ENCODE measurements at places on chromosomes 4 and X. TPM values are rescaled to one million over a fixed set of nuclear protein-coding genes. Genes with fewer than 3 reads are reported as not detected.

PCYT1B gene
- not detected for total RNA-seq

FGFBP1 gene
- total RNA-seq, result not detected

CRLF2 gene
- total RNA-seq, result not detected

STPG2 gene
- 0.19 TPM for total RNA-seq

GSX2 gene
- not detected for total RNA-seq

FRG2 gene
- not detected for total RNA-seq

PLP2 gene
- 80.8 TPM for total RNA-seq

AADAT gene
- total RNA-seq, result 5.6 TPM

GUCY1A1 gene
- 0.05 TPM for total RNA-seq

SERPINA7 gene
- total RNA-seq, result not detected

CT47B1 gene
- total RNA-seq, result not detected

HSD17B13 gene
- total RNA-seq, result 0.10 TPM

DKK2 gene
- not detected for total RNA-seq

DNAAF6 gene
- not detected for total RNA-seq

HTRA3 gene
- not detected for total RNA-seq

NSUN7 gene
- 1.2 TPM for total RNA-seq

MTNR1A gene
- total RNA-seq, result not detected

GAGE12F gene
- total RNA-seq, result 1.1 TPM

SLITRK4 gene
- not detected for total RNA-seq

CRMP1 gene
- 51.5 TPM for total RNA-seq

WDFY3 gene
- total RNA-seq, result 39.8 TPM

ADH1C gene
- not detected for total RNA-seq

CD40LG gene
- total RNA-seq, result not detected

MAGEE1 gene
- total RNA-seq, result 4.2 TPM

DDX3X gene
- total RNA-seq, result 205 TPM

PABPC5 gene
- total RNA-seq, result not detected

SATL1 gene
- not detected for total RNA-seq

PSAPL1 gene
- total RNA-seq, result not detected

GIMD1 gene
- not detected for total RNA-seq

DCAF8L2 gene
- total RNA-seq, result not detected

TMPRSS11B gene
- not detected for total RNA-seq

UPF3B gene
- 2.3 TPM for total RNA-seq

CCDC110 gene
- 2.3 TPM for total RNA-seq

FGD1 gene
- total RNA-seq, result 11.2 TPM

CXorf65 gene
- total RNA-seq, result not detected

MAGEC3 gene
- total RNA-seq, result not detected

PRICKLE3 gene
- total RNA-seq, result 2.8 TPM

MAGEB1 gene
- total RNA-seq, result not detected

ASMT gene
- not detected for total RNA-seq

EFHC2 gene
- total RNA-seq, result 0.91 TPM

CXXC4 gene
- total RNA-seq, result 0.48 TPM

AFF2 gene
- total RNA-seq, result 0.02 TPM

TMSB15B gene
- total RNA-seq, result 17.0 TPM

All from A172 (cell line).